ENCODE measurements at places on chromosomes 4 and X.

GRCh38 chr4:41930139-41930831 lies 4.9 kb upstream of the TMEM33 start:
- no peak for DNase-seq

GRCh38 chr4:185280608-185281007 lies 71.2 kb downstream of the SNX25 start:
- no peak for DNase-seq

DNA sequence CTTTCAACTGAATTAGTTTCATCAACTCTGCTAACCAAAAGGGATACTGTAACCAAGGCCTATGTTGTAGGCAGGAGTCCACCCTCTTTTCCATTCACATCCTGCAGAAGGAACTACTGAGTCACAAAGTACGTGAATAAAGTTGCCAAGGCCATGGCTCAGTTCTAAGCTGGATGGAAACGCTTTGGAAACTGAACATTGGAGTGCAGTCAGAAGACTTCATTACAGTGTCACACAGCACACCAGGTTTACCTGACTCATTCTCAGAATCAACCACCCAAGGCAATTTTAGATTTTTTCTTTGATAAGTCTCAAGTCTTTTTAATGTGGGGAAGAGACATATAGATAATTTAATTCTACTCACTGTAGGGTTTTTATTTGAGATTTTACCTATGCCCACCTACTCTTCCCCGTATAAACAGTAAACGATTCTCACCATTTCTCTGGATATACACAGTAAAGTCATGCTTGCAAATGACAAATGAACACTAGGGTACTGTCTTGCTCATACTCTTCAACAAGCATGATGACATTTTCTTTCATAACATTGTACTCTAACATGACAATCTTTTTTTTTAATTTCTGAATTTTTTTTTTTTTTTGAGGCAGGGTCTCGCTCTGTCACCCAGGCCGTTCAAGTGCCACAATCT lies 58.9 kb upstream of the RBM47 start:
- DNase-seq: no peak

GRCh38 chr4:16136827-16137226 lies 53.0 kb upstream of the PROM1 start:
- no peak for DNase-seq

DNA sequence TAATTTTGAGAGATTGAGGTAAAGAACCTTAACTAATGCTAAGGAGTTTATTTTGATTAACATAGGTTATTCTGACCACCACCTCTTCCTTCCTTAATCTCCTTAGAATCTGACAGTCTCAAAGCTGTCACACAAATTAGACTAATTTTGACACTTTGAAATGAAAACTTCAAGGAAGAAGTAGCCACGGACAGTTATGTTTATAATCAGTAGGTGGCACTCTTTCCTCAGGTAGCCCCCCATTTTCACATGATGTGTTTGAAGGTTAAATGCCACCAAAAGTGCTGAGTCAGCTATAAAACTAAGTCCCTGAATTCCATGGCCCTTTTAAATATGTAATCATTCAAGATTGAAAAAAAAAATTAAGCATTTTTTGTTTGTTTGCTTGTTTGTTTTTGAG lies 22.4 kb downstream of the TMEM33 start:
- no peak for DNase-seq
